Stomach (tissue), 19 donors: ENCODE measurements at places on chromosomes 16 and 17.
A peak's percentile ranks its signal among the peaks of the same experiment; 100 is the strongest.

DNA sequence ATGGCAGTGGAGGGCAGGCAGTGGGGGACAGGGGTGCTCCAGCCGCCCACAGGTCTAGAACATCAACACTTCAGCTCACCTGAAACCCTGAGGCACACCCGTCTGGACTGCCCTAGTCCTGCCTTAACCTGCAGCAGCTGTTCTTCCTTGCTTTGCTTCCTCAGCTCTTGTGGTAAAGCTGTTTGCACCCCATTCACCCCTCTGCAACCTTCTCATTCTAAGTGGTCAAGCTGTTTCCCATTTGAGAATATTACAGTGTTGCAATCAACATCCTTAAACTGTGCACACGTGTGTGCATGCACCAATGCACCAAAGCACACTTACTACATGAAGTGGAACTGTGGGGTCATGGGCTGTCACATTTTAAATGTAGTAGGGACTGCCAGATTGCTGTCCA lies 32.4 kb downstream of the SCNN1B start:
- no peaks in the 10 kb centered on the region for H3K36me3 ChIP-seq
- H3K4me1 ChIP-seq: peaks cover 15% of the 10 kb centered on the region
- DNase-seq: no peak
- H3K27me3 ChIP-seq: no peaks in the 10 kb centered on the region

- no peak overlapping the region for H3K4me3 ChIP-seq
- H3K27me3 ChIP-seq: peaks cover 100% of the 10 kb centered on the region
- no peak overlapping the region for H3K27ac ChIP-seq
- peaks cover 47% of the 10 kb centered on the region for H3K4me1 ChIP-seq
- no peak for DNase-seq
- no peaks in the 10 kb centered on the region for H3K36me3 ChIP-seq
Measured at GRCh38 chr17:48720266-48721008, 1.9 kb downstream of the PRAC1 start.

DNA sequence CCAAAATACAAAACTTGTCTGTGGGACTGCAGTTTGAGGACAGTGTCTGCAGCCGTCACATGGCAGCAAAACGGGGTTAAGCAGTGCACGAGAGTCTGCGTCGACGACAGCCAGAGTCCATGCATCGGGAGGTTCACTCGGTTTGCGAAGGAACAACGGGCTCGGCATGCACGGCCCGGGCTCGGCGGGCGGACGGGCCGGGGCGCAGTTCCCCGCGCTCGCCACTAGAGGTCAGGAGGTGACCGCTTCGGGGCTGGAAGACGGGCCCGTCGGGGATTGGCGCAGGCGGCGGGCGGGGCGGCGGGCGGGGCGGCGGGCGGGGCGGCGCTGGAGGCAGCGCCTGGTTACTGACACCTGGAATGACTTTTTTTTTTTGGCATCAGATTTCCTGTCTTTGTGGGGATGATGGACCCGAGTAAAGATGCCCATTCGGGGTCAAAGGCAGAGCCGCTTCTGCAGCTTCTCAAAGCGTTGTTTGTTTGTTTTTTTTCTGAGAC lies 6.5 kb downstream of the SCGB1C2 start:
- H3K4me3 ChIP-seq: no peak overlapping the region
- no peaks in the 10 kb centered on the region for H3K27me3 ChIP-seq
- peaks cover 10% of the 10 kb centered on the region for H3K4me1 ChIP-seq
- peak; percentile 93 for DNase-seq

DNA sequence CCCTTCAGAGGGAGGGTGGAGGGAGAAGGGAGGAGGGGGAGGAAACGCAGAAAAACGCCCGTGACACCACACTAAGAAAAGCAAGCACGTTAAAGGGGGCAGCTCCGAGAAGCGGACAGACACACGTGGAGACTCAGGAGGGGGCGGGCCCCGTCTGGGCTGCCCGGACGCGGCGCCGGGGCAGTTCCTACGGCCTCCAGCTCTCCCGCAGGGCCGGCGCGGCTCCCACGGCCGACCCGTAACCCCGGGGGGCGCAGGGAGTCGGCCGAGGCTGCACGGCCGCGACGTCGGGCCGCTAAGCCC lies 362 bp downstream of the KLHDC4 start:
- DNase-seq: peak; percentile 70
- H3K4me3 ChIP-seq: peak overlapping the region; percentile 99
- peak overlapping the region; percentile 98 for H3K27ac ChIP-seq
- peaks cover 35% of the 10 kb centered on the region for H3K4me1 ChIP-seq
- peaks cover 37% of the 10 kb centered on the region for H3K36me3 ChIP-seq

DNA sequence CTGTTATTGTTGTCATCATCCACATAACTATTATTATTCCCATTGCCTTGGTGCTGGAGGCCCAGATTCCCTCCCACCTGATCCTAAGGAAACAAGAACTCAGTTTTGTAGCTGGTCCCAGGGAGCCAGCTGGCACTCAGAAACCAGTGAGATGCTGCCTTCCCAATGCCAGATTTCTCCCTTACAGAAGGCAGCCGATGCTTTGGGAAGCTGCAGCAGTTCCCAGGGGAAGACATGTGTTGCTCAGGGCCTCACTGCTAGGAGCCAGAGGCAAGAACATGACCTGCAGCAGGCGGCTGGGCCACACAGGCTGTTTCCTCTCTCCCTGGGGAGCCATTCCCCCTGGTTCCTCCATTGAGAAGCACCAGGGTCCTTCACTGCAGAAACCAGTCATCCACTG lies 59.9 kb upstream of the GRIN2A start:
- H3K4me1 ChIP-seq: peaks cover 7% of the 10 kb centered on the region
- DNase-seq: peak; percentile 18

DNA sequence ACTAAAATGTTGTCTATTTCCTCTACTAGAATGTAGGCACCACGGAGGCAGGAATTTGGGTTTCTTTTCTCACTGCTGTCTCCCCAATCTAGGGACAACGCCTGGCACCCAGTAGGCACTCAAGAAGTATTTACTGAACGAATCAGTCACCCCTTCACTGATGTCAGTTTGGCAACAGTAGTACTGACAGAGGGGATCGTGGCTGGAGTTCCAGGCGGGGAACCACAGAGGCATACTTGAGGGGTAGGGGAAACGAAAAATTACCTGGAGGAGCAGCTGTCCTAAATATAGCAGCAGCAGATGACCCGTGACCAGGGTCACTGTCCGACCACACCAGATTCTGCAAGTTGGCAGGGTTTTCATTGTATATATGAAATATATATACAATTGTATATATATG lies 33.3 kb downstream of the TRIM25 start:
- H3K36me3 ChIP-seq: no peaks in the 10 kb centered on the region
- H3K27ac ChIP-seq: no peak overlapping the region
- H3K4me1 ChIP-seq: no peaks in the 10 kb centered on the region
- no peak for DNase-seq
- H3K27me3 ChIP-seq: no peaks in the 10 kb centered on the region

GRCh38 chr17:69012895-69013805 lies 47.6 kb downstream of the ABCA9 start:
- DNase-seq: no peak
- no peak overlapping the region for H3K27ac ChIP-seq
- H3K36me3 ChIP-seq: no peaks in the 10 kb centered on the region
- H3K27me3 ChIP-seq: no peaks in the 10 kb centered on the region
- no peaks in the 10 kb centered on the region for H3K4me1 ChIP-seq

DNA sequence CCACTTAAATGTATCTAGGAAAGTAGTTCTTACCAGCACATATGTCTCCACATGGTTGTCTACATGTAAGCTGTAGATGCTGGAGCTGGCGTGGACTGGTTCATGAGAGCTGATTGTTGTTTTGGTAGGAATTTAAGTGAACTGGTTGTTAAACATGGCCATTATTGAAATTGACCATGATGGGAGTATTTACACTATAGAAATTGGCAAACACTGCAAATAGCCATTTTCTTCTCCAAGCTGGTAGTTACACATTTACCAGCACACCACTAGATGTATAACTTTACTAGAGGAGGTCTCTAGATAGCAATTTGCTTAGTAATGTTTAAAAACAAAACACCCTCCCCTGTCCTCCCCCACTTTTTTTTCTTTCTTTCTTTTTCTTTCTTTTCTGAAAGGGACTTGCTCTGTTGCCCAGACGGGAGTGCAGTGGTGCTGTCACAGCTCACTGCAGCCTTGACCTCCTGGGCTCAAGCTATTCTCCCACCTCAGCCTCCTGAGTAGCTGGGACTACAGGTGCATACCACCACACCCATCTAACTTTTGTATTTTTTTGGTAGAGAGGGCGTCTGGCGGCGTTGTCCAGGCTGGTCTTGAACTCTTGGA lies 24.2 kb downstream of the IGSF6 start:
- no peak for DNase-seq
- H3K27me3 ChIP-seq: no peaks in the 10 kb centered on the region
- H3K4me3 ChIP-seq: no peak overlapping the region

GRCh38 chr16:1959269-1960039 lies at the start of gene NDUFB10:
Gene NDUFB10, plus strand, starts transcription at chr16:1959538. Its CDS starts 87 bp downstream, at chr16:1959625.
- H3K4me3 ChIP-seq: peak within 1 kb of the TSS; percentile 72
- DNase-seq: peak; percentile 97
- peaks cover 56% of the 10 kb centered on the region for H3K4me1 ChIP-seq
- peak within 1 kb of the TSS; percentile 90 for H3K27ac ChIP-seq

- no peaks in the 10 kb centered on the region for H3K36me3 ChIP-seq
- H3K4me1 ChIP-seq: no peaks in the 10 kb centered on the region
- no peak overlapping the region for H3K4me3 ChIP-seq
- H3K27me3 ChIP-seq: peaks cover 51% of the 10 kb centered on the region
- DNase-seq: no peak
Measured at GRCh38 chr16:89071686-89072547, 21.7 kb upstream of the ACSF3 start.

DNA sequence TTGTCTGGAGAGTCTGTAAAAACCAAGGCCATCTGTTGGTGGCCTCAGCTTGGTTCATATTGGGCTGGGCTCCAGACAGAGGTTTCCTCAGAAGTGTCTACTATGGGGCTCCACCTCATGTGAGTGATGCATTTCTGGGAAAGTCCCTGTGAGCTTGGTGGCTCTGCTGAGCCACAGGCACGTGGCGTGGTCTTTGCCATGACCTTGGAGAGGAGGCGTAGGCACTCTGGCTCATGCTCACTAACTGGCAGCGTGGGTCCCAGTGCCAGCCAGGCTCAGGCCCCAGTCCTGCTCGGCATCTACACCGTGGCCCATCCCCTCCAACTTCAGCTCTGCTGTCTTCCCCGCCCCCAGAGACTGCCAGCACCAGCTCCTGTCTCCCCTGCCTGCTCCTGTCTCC lies 10.7 kb upstream of the SMTNL2 start:
- H3K36me3 ChIP-seq: no peaks in the 10 kb centered on the region
- no peaks in the 10 kb centered on the region for H3K4me1 ChIP-seq
- H3K27ac ChIP-seq: no peak overlapping the region
- H3K27me3 ChIP-seq: no peaks in the 10 kb centered on the region

GRCh38 chr16:57695680-57696069 lies 1.1 kb downstream of the DRC7 start:
- H3K4me1 ChIP-seq: peaks cover 13% of the 10 kb centered on the region

GRCh38 chr16:66274335-66275110 lies 92.0 kb upstream of the CDH5 start:
- no peaks in the 10 kb centered on the region for H3K36me3 ChIP-seq
- H3K4me1 ChIP-seq: peaks cover 18% of the 10 kb centered on the region
- peak; percentile 36 for DNase-seq
- peaks cover 7% of the 10 kb centered on the region for H3K27me3 ChIP-seq
- H3K27ac ChIP-seq: no peak overlapping the region

DNA sequence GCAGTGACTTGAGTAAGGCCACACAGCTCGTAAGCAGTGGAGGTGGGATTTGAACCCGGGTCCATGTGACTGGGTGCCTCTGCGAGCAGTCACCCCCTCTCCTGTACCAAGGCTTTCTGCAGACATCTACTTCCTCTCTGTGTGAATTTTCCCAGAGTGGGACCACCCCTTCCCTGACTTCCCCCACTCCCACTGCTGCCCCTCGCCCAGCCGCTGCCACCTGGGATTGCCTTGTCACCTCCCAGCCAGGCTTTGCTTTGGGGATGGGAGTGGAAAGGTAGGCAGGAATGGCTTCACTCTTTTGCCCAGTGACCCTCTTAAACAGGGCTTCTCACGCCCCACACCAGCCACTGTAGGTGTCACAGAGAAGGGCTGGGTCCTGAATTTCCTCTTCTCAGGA lies 105.2 kb upstream of the SEC14L1 start:
- no peak overlapping the region for H3K4me3 ChIP-seq
- no peak overlapping the region for H3K27ac ChIP-seq
- no peak for DNase-seq

GRCh38 chr17:28345419-28346198 lies 10.0 kb downstream of the TNFAIP1 start:
- peaks cover 99% of the 10 kb centered on the region for H3K36me3 ChIP-seq
- H3K27me3 ChIP-seq: no peaks in the 10 kb centered on the region

GRCh38 chr16:50593410-50594150 lies 45.4 kb downstream of the NKD1 start:
- peak; percentile 51 for DNase-seq
- H3K4me1 ChIP-seq: peaks cover 44% of the 10 kb centered on the region
- H3K36me3 ChIP-seq: no peaks in the 10 kb centered on the region
